ENCODE measurements at places on chromosomes 6 and 20. TPM values are rescaled to one million over a fixed set of nuclear protein-coding genes. Genes with fewer than 3 reads are reported as not detected.
A peak's percentile ranks its signal among the peaks of the same experiment; 100 is the strongest.

DNA sequence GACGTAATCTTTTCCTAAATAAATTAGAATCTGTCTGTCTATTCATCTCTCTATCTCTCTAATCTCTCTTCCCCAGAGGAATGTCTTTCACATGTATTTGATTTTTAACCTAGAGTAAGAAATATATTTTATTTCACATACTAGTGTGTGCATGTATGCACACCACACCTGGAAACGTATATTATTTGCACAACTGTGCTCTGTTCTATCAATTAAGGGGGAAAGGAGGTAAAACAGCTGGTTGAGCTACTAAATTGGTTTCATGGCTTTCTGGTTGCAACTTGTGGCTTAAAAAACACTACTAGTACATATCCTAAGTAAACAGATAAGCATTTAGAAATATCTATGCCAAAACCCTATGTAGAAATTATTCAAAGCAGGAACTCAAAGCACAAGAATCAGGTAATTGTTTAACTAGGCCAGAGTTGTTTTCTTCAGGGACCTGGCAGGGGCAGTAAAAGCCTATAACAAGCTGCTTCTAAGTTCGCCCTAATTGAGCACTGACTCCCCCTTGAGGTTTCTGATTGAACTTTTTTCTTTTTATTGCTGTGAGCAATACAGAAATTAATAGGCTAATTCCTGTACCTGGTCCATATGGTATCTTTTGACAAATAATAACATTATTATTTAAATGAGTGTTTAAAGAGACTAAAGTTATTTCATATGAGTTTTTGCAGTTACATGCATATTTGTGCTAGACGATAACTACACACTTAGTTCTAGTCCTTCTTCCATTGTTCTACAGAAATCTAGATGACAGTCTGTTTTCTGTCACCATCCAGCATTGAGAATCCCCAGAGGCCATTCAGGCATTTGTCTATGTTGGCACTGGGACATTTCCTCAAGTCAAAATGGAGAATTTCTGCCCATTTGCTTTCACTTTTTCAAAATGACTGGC, 88.6 kb downstream of the MCHR2 start:
- DNase-seq = no peak

The SAMD10 gene
- 5.6 TPM for total RNA-seq

The TRIM15 gene
- total RNA-seq = not detected

DNA sequence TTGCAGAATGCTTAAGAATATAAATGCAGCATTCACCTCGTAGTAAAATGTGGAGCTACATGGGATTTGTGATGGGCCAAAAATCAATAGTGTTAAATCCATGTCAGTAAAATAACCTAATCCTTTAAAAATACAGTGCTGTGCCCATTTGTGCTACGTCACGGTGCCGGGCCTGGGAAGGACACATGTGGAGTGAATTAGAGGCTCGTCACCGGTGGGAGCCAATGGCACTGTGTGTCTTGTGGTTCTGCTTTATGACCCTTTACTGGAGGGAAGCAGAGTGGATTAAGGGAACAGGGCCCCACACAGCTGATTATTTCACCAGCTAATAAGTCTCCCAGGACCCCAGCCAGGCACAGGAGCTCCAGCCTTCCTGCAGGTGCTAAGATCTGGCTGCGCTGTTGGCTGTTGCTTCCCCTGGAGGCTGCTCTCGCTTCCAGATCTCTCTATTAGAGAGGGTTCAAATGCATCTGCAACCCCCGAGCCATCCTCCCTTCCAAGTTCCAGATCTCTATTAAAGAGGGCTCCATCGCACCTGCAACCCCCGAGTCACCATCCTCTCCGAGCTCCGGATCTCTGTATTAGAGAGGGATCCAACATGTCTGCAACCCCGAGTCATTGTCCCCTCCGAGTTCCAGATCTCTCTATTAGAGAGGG, 405.8 kb downstream of the CDH4 start:
- DNase-seq = no peak

- peak; percentile 67 for DNase-seq
These were observed 55.2 kb upstream of the RREB1 start for GRCh38 chr6:7052443-7053011.

DNA sequence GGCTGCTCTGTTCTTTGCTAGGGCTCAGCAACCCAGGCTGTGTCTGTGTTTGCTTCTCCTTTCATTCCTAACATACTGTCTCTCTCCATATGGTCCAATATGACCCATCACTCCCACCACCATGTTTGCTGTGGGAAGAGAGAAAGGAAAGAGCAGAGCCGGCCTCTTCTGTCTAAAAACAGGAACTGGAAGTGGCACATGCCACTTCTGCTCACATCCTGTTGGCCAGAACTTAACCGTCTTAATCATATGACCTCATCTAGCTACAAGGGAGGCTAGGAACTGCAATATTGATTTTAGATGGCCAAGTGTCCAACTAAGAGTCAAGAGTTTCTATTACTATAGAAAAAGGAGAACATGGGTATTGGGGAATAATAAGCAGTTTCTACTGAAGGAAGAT, 212.5 kb upstream of the CHD6 start:
- DNase-seq = no peak

DNA sequence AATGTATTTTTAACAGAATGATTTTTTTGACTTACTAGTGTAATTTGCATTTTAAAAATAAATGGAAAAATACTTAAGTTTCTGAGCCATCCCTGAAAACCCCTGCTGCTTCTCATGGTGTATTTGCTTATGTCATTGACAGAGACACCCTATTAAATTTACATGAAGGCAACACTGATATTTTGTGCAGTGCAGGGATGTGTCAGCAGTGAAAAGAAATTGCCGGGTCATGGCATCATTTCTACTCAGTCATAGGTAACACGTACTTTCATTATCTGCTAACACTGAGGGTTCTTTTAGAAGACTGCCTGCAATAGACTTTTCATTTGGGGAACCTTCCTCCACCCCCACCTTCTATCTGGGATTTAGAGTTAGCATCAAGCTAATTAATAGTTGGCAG, 136.7 kb upstream of the RNF217 start:
- DNase-seq = no peak

- no peak for DNase-seq
These were observed 107.5 kb downstream of the LRFN2 start for GRCh38 chr6:40479706-40480105.
